ENCODE measurements at places on chromosomes 3 and 15. TPM values are rescaled to one million over a fixed set of nuclear protein-coding genes. Genes with fewer than 3 reads are reported as not detected.

TRPC1 gene
- total RNA-seq: 15.2 TPM

CFAP44 gene
- 4.0 TPM for total RNA-seq

SNX4 gene
- 26.4 TPM for total RNA-seq

GRCh38 chr3:126951561-126951960, 31.4 kb upstream of the PLXNA1 start:
- DNase-seq: no peak

DNA sequence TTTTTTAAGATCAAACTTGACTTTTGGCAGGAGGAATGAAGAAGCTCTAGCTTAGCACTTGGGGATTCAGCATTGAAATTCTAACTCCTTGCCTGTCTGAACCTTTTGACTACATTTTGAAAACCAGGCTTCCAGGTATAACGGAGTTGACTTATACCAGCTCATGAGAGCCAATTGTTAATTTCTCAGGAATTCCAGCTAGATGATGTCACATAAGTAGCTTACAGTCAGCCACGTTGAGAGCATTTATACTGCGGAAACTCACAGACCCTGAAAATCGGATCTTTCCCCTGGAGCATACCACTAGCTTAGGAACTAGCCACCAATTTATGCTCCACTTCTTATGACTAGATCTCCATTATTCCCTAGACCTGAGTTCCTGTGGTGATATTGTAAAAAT, 321.4 kb upstream of the DPH6 start:
- no peak for DNase-seq

GP9 gene
- total RNA-seq: not detected

CCR1 gene
- total RNA-seq: not detected

- DNase-seq: no peak
Observed at GRCh38 chr15:101625980-101626379, 26.2 kb downstream of the TM2D3 start.

- DNase-seq: no peak
Observed at GRCh38 chr3:7875925-7876324, 625.7 kb upstream of the LMCD1 start.

DNA sequence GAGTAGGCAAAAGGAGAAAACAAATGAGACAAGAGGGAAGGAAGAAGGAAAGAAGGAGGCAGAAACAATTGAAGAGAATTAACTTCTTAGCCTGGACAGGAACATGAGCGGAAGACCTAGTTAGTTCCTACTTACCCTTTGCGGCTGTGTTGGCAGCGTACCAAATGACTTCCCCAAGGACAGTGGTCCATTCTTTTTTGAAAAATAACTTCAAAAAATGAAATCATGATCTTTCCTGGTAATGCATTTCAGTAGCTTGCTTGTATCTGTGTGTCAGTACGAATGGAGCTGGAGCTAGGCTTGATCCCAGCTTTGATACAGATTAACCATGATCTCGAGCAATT, 41.5 kb upstream of the CFAP161 start:
- DNase-seq: no peak

DNA sequence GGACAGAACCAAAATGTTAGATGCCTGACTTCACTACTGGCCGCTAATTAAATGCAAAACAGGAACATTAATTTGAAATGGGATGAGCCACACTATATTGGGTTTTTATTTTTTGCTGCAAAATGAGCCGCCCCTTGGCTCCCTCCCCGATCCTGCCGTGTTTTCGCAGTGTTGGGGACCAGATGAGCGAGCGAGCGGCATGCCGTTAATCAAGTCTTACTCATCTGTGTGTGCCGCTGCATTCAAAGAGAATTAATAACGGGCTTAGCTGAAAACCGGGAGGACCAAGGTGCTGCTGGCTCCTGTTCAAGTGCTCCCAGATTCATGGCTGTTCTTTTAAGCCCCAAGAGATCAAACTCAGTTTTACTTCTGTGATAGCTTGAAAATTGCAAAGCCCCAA, 20.0 kb downstream of the TAFA4 start:
- DNase-seq: no peak

GRCh38 chr15:22979238-22980188, 655 bp downstream of the CYFIP1 start:
- peak; percentile 55 for DNase-seq

NR1I2 gene
- total RNA-seq: not detected

- DNase-seq: no peak
Observed at GRCh38 chr3:39435006-39435748, 28.7 kb downstream of the RPSA start.

DNA sequence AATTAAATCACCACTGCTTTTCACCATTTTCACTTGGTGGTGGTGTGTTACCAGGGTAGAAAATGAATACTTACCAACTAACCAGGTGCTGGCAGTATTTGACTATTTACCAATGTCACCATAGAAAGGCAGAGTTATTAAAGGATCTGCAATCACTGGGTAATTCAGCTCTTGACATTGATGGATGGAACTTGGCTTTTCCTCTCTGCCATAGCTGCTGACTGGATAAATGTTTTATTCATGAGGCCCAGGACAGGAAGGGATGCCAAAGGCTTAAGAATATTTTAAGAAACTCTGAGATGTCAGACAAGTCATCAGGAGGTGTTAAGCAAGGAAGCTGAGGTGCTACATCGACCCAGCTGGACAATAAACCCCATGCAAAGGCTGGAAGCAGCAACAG, 495.5 kb upstream of the CFAP20DC start:
- DNase-seq: no peak

- peak; percentile 92 for DNase-seq
Observed at GRCh38 chr15:52078876-52079700, 33.5 kb downstream of the BCL2L10 start.

DNA sequence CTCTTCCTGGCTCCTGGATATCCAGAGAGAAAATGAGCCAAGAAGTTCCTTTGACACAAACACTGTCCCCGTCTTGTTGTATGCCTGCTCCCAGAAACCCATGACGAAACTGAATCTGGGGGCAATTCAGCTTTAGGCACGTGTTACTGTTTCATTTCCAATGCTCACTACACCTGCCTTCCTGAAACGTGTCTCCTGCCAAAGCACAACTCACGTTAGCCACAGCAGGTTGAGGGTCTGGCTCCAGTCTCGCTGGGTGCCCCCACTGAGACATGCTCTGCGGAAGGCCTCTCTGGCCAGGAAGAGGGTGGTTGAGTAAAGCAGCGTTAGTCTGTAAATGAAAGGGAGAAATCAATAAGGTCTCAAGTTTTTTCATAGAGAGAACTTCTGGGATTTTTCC, 6.7 kb downstream of the RFT1 start:
- no peak for DNase-seq

A4GNT gene
- not detected for total RNA-seq

DNA sequence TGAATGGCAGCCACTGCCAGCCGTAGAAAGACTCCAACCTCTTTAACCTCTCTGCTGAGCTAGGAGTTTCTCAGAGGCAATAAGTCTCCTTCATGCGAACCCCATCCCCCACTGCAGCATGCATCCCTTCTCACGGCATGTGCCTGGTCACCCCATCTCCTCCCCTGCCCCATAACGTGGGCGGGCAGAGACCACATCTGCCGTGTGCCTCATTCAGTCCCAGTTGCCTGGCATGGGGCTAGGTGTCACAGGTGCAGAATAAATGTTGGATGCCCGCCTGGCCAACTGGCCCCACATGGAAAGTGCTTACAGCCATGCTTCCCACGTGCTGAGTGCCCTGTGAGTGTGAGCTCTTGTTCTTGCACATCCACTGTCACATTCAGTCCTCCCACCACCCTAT, 43.5 kb upstream of the NTRK3 start:
- no peak for DNase-seq

DNA sequence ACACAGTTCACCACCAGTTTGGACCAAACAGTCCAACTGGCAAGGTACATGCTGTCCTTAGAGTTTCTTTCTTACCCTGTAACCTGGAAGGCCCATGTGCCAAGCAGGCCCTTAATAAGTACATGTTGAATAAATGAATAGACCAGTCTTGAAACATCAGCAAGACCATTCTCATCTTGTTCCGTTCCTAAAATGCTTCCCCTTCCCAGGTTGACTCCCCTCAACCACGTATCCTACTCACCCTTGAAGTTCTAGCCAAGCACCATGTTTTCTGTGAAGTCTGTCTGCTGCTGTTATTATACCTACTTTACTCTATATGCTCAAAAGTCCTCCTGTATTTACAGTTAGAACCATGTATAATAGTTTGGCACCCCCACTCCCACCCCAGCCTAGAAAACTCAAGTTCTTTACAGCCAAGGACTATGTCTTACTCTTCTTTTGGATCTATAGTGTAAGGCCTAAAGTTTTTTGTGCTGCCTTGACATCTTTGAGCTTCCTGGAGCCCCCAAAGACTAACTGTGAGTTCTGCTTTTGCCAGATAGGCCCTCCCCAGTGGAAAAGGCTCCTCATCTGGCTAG, 49.2 kb upstream of the SSR3 start:
- DNase-seq: no peak

DNA sequence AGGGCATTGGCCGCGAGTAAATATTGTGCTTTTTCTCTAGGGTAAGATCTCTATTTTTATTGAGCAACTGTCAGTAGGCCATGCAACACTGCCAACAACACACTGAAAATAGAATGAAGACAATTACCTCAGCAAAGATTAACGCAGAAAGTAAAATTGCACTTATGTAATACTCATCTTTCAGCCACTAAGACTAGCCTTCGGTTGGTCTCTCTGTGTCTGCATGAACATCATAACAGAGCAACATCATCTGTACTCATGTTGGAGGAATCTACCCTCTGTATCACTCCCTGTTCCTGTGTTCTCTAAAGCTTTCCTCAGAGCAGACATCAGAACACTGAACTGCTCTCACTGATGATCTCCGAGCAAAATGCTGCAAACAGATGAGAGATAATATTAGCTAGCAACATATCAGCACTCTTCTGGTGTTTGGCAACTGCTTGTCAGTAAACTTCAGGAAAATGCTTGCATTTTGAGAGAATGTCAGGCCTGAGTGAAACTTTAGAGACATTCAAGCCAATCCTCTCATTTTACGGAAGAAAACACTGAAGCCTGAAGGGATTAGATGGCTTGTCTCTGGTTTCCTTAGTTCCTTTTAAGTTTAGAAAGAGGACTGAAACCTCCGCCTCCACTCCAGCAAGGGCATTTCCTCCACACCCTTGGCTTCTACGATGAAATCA, 8.4 kb upstream of the LRRC3B start:
- no peak for DNase-seq

DNA sequence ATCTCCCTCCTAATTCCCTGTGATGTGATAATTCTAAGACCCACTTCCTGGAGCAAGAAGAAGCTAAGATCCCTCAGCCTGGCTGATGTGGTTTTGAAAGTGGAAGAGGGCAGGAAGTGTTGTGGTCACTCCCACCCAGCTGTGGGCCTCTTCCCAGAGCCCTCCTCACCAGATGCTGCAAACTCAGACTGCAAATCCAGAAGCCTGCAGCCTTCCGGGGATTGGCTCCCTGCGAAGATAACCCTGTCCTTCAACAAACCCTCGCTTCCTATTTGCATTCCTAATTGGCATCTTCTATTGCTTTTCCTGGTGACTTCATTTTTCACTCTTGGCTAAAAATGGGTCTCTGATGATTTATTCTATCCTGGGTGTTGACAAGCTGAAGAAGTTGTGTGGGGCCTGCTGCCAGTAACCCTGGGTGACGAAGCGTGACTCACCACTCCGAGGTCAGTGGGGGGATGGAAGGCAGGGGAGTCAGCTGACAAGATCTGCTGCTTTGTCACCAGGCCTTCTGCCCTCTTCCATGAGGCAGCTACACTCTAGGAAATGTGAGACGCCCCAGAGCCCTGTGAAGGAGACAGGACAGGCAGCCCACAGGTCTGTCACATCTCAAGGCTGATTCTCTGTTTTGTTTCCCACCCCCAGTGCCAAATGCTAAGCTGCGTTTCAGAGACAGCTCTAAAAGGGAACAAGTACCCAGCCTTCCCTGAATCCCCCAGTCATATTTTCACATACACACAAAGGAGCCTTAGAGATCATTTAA, 99.7 kb upstream of the LIPC start:
- DNase-seq: peak; percentile 98

- no peak for DNase-seq
Observed at GRCh38 chr3:181715571-181716340, 4.0 kb downstream of the SOX2 start.

DNA sequence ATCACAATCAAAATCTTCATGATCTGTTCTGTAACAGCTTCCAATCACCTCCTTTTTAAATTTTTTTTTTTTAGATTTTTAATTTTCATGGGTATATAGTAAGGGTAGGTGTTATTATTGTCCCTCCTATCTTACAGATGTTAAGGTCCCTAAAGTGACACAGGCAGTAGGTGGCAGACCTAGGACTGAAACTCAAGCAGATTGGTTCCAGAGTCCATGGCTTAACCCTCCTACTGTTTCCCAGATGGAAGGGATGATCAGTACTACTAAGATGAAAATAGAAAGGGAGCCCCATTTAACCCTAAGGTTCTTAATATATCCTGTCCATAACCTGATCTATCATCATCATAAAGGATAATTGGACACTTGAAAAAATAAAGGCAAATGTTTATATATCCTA, 57.1 kb downstream of the CHAC1 start:
- DNase-seq: no peak

GABRR3 gene
- total RNA-seq: not detected

DNA sequence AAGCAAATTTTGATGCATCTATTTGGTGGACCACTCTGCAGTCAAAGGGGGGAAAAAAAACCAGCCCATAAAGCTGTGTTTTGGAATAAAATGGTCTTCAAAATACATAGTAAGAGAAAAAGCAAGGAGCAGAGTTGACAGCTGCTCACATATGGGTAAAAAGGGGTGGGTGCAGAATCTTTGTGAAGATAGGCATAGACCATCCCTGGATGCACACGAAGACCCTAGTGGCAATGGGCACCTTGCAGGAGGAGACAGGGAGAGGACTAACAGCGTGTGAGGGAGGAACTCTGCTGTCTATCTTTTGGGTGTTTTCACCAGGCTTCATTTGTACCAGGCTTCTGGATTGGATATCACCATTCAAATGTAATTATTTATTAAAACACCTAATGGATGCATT, 43.9 kb downstream of the CTNNB1 start:
- DNase-seq: no peak

DNA sequence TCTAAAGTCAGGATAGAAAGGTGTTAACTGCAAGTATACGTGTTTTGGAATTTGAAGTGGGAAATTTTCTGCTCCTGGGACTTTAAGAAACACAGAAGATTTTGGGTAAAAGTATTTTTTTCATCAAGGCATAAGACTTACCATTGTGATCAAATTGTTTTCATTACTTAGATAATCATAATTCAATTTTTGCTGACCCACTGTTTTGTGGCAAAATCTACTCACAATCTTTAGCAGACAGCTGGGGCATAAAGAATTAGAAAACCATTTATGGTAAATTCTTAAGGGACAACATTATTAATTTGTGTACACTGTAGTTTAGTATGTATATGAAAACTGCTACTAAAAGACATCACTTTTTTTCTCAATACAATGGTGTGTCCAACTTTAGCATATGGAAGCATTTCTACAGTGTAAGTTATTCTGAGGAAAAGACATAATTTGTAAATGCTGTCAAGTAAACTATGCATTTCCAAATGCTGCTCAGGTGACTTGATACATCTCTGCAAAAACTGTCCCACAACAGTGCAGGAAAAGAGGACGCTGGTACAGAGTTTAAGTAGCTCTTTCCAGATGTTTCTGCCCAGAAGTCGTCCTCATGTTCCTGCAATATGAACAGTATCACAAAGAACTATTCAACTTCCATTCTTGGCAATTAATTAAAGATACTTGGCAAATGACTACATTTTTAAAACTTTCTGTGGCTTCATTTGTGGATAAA, 52.3 kb downstream of the THSD4 start:
- no peak for DNase-seq
